Fibroblast of the aortic adventitia (primary cell): ENCODE measurements at places on chromosomes 12 and 14. TPM values are rescaled to one million over a fixed set of nuclear protein-coding genes. Genes with fewer than 3 reads are reported as not detected.

CACNA2D4 gene
- total RNA-seq: 0.08 and 0.27 TPM in 2 replicates

- no peak for DNase-seq
These were observed 319.1 kb downstream of the ALG10 start for GRCh38 chr12:34341362-34341733.

GRCh38 chr12:63752841-63753240, 26.9 kb upstream of the RXYLT1 start:
- DNase-seq: no peak

DNA sequence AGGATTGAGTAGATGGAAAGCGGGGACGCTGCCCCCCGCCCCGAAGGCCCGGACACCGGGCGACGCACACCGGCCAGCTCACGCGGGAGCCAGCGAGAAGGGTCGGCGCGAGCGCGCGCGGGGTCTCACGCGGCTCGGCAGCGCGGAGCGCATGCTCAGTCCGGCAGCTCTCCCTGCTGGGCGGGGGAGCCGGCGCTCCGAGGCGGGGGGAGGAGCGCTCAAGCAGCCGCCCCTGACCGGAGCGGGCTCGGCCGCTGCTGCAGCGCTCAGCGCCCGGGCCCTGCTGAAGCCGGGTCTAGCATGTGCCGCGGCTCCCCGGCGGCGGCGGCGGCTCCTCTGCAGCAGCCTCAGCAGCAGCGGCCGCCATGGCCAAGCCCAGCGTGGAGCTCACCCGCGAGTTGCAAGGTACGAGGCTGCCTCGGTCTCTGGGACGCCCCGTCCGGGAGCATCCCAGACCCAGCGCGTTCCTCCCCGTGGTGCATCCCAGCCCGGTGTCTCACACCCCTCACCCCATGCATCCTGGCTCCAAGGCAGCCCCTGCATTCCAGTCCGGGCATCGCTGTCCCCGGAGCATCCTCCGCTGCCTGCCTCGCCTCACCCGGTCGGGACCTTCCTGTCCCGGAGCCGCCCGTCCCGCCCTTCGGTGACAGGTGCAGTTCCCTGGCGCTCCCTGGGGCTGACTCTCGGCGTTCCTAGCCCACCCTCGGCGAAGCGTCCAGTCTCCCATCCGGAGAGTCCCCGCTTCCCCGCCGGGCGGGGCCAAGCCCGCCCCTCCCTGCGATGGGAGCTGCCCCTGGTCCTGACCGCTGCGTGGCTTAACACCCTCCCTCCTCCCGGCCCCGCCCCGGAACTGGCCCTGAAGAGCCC, at the start of gene CARMIL3:
CARMIL3 (plus strand) TSS at position 221 of the 867 bp plus-strand sequence; CDS start at position 366, 145 bp downstream.
- DNase-seq: peak; percentile 33

- DNase-seq: peak; percentile 68
These were observed 47.4 kb downstream of the TMEM117 start for GRCh38 chr12:43883311-43883710.

DNA sequence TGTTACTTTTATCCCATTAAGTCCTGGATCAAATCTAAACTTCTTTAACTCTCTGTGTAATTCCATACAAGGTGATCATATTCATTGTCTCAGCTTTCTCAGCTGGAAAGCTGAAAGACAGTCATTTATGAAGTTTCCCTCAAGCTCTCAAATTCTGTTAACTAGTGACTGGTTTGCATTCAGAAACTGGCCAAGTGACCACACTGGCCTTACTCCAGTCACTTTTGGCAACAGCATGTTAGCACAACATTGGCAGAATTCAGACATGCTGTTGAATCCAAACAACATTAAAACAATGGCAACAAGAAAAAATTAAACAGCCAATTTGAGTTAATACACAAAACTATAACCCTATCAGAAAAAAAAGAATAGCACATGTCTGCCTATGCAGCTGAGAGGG, 343.3 kb downstream of the MDGA2 start:
- DNase-seq: no peak
